ENCODE measurements at places on chromosomes 2 and 18.

DNA sequence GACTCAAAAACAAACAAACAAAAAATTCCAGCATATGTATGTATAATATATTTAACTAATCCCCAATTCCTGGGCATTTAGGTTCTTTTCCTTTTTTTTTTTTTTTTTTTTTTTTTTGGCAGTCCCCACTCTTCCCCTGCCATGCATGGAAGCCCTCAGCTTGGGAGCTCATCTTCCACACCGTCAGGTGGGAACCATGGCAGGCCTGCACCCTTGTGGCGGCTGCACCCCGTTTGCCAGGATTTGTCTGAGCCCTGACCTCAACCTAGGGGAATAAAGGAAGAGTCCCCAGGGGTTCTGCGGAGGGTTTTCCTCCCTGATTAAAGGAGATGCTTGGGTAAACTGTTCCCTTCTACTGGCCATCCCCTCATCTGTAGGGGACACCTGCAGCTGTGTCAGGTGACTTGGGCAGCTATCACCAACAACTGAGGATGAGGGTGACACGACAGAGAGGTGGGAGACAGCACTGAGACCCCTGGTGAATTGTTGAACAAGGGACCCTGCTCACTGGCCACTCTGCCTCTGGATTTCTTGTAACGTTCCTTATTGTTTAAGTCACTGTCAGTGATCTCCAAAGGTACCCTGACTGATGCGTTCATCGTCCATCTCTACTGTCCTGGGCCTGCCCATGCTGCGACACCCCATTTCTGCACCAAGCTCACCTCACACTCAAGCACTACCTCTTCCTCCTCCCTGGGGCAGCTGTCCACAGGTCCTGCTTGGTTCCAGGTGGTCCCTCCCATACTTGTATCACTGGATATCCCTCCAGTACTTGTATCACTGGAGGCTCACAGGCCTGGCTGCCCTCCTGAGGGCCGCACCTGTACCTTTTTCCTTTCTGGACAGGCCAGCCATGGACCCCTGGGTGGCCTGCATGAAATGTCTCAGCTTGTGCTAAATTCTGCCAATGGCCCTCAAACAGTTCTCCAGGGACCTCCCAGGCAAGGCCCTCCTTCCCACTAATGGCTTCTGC lies 14.5 kb downstream of the TMEM185B start:
- no peak for DNase-seq

- no peak for DNase-seq
These were observed 272.4 kb upstream of the DPP10 start for GRCh38 chr2:114170070-114170469.

DNA sequence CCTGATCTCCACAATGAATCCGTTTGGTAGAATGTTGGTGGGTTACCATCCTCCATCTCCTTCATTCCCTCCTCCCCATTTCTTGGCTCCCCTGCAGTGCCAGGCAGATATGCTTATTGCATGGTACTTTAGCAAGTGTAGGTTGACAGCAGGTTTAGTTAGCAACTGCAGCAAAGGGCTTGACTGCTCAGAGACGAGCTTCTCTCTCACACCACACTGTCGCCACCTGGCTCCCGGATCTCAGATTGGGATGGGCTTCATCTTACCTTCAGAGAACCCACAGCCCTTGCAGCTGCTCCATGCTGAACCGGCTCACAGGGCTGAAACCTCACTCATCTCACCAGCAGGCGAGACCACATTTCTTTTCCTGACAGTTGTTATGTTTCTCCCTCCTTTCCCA lies 88.8 kb downstream of the VWA3B start:
- DNase-seq, result no peak

GRCh38 chr2:210046851-210047500 lies 44.5 kb downstream of the RPE start:
- DNase-seq, result no peak

- no peak for DNase-seq
These were observed 264.9 kb upstream of the CCDC68 start for GRCh38 chr18:55224086-55224625.

GRCh38 chr2:84925336-84925723 lies 19.9 kb downstream of the TMSB10 start:
- DNase-seq, result no peak

GRCh38 chr2:71243634-71244301 lies 16.9 kb upstream of the PAIP2B start:
- DNase-seq, result no peak

DNA sequence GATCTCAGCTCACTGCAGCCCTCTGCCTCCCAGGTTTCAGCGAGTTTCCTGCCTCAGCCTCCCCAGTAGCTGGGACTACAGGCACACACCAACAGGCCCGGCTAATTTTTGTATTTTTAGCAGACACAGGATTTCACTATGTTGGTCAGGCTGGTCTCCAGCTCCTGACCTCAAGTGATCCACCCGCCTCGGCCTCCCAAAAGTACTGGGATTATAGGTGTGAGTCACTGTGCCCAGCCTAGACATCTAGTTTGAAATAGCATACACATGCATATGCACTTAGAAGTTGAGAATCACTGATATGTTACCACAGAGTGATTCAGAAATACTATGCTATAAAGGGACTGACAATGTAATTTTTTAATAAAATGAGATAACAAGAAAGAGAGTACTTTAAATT lies 69.8 kb upstream of the CDKL4 start:
- DNase-seq, result no peak

GRCh38 chr2:103293067-103293741 lies 531.4 kb downstream of the TMEM182 start:
- no peak for DNase-seq

- no peak for DNase-seq
These were observed 73.5 kb upstream of the NEDD4L start for GRCh38 chr18:57970356-57971095.

DNA sequence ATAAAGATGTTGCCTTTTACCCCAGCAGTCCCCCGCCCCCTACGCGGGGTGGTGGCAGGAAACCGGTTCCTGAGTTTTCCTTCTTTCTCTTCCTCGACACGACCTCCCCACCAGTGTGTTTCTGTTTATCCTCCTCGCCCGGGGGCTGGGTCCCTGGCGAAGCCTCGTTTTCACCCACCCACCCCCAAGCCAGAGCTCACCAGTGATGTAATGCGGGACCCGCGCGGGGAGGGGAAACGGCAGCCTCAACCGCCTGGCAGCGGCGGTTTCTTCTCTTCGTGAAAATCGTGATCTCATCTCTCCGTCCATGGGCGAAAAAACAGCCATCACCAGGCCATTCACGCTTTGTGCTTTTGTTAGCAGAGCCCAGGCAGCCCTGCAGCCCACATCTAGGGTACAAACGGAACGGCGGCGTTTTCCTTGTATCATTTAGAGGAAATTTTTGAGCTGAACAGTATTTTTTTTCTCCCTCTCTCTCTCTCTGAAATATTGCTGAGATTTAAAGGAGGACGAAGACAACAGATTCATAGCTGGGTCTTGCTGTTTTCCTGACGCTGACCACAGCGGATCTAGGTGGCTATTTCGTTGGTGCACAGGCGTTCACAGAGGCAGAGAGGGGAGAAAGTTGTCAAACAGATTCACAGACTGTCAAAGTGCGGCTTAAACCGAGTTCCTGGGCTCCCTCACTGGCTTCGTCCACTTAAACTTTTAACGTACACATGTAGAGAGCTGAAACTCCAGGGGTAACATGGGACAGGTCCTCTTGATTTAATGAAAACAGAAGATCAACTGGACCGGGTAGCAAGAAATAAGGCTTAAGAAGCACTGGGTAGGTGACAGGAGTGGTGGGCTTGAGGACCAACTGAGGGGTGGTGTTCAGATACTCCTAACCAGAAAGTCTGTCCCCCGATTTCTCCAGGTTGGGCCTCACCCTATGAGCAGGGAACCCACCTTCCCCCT lies 21.9 kb upstream of the PAX3 start:
- no peak for DNase-seq

- DNase-seq, result no peak
These were observed 165.7 kb downstream of the LNPK start for GRCh38 chr2:175836361-175836760.

- DNase-seq, result no peak
These were observed 206.6 kb upstream of the LRATD1 start for GRCh38 chr2:14425869-14426268.

GRCh38 chr2:54106631-54107454 lies 8.6 kb upstream of the ACYP2 start:
- DNase-seq, result no peak

DNA sequence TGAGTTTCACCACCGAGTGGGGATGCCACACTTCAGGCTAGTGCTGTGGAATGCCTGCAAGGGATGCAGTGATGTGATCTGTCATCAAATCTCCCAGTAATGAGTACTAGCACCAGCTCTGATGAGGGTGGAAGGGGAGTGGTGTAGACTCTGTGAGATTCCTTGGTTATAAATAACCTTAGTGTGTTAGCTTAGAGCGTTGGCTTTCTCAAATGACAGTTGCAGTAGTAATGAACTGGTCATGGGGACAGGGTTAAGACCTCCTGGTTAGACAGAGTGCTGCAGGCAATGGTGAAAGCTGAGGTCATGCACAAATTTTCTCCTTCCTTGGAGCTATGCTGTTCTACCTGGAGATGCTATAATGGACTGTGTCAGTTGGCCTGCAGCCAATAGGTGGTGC lies 1063.4 kb upstream of the CRIM1 start:
- DNase-seq, result no peak

DNA sequence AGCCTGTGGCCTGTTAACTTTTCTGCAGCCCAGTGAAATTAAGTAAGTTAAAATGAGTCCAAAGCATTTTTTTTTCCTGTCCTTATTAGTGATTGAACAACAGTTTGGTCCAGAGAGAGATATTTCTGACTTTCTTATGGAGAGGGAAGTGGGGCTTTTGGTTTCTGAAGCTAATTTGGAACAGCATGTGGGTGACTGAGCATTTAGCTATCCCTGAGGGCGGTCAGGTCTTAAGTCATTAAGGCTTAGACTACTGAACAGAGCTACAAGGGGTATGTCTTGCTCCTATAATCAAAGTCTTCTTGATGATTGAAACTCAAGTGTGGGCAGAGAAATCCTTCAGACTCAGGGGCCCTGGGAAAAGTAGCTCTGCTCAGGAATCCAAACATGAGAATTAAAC lies 14.0 kb downstream of the ARHGAP25 start:
- no peak for DNase-seq

GRCh38 chr18:75783566-75784281 lies 356.2 kb upstream of the SMIM21 start:
- no peak for DNase-seq

- DNase-seq, result no peak
These were observed 20.0 kb downstream of the ZNF521 start for GRCh38 chr18:25332002-25332401.

GRCh38 chr2:109454304-109454703 lies 159.5 kb downstream of the SEPTIN10 start:
- no peak for DNase-seq

- no peak for DNase-seq
These were observed 19.1 kb upstream of the TXNDC2 start for GRCh38 chr18:9866627-9867026.

GRCh38 chr2:219384083-219384713 lies 3.5 kb downstream of the DNPEP start:
- DNase-seq, result no peak

- DNase-seq, result no peak
These were observed 308.4 kb downstream of the XIRP2 start for GRCh38 chr2:167196461-167197252.

- no peak for DNase-seq
These were observed 842.1 kb upstream of the FANCL start for GRCh38 chr2:59083075-59083828.

- DNase-seq, result no peak
These were observed 345.3 kb downstream of the TSN start for GRCh38 chr2:122100756-122101155.

GRCh38 chr2:20135631-20136050 lies 84.2 kb upstream of the LAPTM4A start:
- peak; percentile 49 for DNase-seq
